ENCODE measurements at places on chromosomes 12 and 14.
A peak's percentile ranks its signal among the peaks of the same experiment; 100 is the strongest.

- DNase-seq, result peak; percentile 23
Measured at GRCh38 chr12:95216711-95217376, 423 bp downstream of the FGD6 start.

DNA sequence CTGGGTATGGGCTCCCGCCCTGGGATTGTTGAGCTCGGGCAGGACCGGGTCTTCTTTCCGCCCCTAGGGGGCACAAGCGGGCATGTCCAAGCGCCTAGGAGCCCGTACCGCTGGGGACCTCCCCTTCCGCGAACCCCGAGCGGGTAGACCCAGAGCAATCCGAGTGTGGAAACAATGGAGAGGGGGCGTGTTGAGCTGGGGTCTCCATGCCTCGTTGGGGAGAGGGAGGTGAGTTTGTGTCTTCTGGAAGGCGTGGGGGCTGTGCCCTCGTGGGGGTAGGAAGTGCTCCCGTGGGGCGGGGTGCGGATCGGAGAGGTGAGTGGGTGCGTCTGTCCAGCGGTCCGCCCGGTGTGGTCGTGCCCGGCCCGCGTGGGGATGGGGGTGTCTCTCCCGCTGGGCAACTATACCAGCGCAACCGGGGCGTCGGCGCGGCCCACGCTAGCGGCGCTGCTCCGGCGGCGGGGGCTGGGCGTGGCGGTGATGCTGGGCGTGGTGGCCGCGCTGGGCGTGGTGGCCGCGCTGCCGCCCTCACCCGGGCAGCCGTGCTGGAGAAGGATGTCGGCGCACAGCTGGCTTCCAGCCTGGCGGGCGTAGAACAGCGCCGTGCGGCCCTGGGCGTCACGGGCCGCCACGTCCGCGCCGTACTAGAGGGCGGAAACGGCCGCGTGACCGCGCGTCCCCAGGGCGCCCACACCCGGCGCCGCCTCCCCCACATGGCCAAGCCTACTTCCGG is 12.2 kb downstream of the AGAP2 start:
- peak; percentile 48 for DNase-seq

DNA sequence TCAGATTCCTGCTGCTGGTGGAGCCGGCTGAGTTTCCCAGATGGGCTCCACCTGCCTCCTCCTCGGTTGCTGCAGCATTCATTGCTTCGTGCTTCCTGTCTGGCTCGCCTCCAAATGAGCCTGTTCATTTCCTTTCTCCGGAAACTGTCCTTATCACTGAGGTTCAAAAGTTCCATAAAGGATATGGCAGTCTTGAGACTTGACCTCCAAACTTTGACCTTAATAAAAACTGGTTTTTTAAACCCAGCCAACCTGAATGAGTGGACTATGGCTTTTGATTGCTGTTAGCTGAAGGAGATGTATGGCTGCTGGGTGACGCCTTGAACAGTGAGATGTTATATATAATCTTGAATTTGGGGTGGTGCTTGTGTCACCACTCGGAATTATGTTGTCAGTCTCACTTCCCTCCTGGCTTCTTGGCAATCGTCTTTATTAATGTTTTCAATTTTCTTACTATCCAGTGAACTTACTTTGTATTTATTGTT is 62.7 kb downstream of the RASSF3 start:
- DNase-seq, result peak; percentile 50

DNA sequence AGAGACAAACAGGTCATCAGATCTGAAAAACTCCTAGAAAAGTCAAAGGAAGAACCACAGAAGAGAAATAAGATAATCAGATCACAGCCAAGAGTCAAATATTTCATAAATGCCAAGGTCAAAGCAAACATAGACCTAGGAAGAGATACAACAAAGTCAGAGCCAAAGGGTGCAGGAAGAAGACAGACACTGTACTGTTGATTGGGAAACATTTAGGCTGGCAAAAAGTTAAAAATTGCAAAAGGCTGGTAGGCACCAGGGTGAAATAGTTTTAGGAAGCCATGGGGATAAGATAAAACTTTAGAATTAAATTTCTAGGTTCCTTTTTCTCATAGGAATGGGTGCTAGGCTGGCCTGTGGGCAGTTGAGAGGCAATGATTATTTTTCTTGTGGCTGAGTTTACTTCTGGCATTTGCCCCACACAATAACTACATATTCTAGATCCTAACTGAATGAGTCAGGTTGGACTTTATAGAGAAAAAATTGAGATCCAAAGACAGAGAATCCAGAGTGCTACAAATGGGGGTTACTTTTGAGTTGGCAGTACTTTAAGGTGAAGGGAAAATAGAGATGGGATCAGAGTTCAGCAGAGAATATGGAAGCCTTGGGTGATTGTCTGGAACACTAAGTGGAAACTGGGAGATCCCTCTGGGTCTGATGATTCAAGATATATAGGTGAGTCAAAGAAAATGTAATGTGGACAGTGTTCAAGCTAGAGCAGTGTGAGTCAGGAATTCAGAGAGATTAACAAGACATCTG is 215.5 kb downstream of the C12orf50 start:
- no peak for DNase-seq

GRCh38 chr12:104910196-104910840 is 47.8 kb downstream of the SLC41A2 start:
- DNase-seq, result no peak

DNA sequence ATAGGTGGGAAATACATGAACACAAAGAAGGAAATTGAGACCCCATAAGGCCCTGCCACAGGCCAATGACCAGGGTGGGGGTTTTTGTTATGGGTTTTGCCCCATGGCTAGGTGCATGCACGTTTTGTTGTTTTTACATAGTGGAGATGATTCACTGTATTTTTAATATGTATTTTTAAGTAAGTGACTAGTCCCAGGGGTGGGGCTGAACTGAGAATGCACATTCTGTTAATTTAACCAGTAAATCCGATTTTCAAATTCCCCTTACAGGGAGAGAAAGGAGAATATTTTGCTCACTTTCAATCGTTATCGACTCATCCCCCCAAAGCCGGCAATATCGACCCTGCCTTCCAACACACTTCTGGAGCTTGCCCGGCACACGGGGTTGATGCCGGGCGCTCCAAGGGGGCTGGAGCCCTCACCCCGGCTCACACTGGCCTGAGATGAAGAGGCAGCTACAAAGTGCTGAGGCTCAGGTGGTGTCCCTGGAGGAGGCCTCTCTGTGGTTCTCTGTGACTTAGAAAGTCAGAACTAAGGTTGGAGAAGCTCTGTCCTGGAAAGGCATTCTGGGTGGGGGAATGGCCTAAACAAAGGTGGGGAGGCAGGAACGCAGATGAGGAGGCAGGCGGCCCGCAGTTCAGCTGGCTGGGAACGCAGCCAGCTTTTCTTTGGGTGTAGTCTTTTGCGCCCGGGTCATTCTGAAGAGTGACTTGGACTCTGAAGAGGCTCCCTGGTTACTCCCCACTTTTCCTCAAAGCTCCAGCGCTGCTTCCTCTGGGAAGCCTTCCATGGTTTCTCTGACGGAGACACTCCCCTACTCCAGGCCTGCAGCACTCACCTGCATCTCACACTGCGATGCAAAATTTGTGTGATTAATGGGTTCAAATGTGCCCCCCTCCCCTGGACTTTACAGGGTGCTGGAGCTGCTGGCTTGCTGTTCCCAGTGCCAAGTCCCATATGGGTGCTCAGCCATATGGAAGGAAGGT is 50.7 kb upstream of the DLK1 start:
- DNase-seq, result no peak

DNA sequence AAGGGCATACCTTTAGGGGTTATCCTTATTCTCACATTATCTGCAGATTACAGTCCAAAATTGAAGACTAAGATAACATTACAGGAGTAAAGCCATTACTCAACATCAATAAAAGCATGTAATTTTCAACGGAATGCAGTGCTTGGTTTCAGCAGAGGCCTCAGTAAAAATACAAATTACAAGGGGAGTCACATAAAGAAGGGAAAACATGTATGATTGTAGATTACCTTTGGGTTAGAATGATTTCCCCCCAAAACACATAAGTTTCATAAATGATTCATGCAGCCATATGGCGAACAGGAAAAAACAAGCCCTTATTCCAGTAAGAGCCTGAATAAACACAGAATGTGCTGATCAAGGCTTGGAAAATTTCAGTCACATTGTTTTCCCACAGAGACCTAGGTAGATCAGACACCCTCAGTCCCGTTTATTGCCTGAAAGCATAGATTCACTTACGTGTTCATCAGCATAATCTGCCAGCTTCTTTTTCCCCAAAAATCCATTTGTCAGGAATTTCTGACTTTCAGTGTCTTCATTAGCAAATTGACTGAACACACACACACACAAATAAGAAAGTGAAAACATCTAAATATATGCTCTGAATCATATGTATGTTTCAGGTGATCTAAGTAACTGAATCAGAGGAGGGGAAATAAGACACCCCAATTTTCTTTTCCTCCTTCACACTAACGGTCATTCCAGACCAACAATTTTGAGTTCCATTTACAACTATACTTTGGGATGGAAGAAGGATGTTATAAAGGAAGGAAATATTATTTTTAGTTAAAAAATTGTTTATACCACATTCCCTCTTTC is 37.5 kb downstream of the SLC38A4 start:
- no peak for DNase-seq

DNA sequence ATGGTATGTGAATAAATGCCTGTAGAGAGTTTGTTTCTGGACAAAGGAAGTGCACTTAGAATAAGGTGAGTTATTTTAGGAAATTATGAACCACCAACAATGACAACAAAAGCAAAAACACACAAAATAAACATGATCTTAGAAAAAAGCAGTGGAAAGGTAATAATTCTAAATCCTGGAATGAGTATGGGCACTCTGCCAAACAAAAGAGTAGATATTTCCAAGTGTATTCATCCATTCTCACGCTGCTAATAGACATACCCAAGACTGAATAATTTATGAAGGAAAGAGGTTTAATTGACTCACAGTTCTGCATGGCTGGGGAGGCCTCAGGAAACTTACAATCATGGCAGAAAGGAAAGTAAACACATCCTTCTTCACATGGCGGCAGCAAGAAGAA is 269.3 kb upstream of the NPAS3 start:
- no peak for DNase-seq

GRCh38 chr12:106302401-106303201 is at the start of gene TCP11L2:
Gene TCP11L2, plus strand, starts transcription at chr12:106302733. Its CDS starts 8,343 bp downstream, at chr12:106311076.
- DNase-seq, result peak; percentile 92

DNA sequence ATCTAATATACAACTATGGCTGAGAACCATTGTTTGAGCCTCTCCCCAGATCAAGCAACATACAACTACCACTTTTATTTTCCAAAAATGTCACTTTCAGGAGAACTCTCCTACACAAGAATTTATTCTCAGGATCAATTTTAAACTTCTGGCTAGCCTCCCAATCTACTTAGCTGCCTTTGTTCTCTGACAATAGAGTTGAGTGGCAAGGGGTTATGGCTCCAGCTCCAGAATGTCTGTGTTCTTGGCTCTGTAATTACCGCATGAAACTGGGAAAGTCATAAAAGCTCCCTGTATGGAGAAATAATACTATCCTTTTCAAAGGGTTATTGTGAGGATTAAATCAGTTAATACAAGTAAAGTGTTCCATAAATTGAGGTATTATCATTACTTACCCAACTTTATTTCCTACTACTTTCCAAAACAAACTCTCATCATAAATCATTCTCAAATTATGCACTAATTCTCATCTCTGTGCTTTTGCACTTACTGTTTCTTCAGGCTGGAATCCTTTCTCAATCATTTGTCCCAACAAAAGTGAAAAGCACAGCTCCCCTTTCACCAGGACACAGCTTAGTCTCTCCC is 121.9 kb downstream of the GARIN6 start:
- DNase-seq, result no peak

DNA sequence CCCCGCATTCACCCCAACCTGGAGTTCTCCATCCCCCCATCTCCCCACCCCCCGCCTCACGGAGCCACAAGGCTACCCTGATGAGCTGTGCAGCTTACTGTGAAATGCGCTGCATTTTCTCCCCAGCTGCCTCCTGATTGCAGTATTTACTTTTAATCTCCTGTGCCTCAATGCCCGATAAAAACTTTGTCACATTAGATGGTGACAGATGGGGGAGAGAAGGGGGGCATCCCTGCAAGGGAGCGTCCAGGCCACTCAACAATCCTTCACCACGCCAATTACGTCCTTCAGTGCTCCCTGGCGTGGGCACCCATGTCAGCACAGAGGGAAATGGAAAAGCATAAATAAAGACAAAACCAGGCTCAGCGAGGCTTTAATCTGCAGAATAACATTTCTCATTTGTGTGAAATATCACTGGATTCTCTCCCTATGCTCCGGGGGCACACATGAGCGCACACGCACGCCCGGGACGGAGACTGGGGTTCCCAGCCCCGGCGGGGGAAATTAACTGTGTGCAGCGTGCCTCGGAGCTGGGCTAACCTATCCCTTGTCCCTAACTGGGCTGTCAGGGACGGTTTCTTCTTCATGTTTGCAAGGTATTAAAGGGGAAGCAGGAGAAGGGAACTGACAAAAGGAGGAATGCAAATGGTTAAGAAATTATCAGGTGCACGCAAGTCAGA is 186.7 kb upstream of the VASH1 start:
- no peak for DNase-seq

DNA sequence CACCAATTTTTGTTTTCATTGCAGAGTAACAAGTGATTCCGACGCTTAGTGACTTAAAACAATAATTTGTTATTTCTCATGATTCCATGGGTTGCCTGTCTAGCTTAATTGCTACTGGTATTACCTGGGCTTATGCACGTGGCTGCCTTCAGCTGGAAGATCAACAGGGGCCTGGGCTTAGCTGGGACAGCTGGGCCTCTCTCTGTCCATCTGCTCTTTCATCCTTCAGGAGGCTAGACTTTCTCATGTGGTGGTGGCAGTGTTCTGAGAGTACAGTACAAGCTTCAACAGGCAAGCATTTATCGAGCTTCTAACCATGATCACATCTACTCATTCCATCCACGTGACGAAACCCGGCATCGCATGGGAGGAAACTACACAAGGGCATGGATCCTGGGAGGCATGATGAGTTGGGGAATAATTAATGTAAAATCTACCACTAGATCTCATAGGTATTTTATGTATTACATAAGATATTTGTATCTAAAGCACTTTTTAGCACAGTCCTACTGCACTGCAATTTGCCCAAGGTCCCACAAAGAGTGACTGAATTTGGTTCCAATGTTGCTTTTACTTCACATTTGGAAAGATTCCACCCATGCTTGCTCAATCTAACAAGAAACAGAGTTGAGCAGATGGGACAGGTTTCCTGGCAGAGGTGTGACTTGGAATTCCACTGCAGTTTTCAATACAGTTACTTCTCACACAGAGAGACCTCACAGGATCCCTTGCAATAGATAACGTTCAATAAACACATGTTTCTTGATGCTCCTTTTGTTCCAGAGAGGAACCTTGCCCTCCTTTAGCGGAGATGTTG is 153.1 kb upstream of the FRMD6 start:
- DNase-seq, result no peak

DNA sequence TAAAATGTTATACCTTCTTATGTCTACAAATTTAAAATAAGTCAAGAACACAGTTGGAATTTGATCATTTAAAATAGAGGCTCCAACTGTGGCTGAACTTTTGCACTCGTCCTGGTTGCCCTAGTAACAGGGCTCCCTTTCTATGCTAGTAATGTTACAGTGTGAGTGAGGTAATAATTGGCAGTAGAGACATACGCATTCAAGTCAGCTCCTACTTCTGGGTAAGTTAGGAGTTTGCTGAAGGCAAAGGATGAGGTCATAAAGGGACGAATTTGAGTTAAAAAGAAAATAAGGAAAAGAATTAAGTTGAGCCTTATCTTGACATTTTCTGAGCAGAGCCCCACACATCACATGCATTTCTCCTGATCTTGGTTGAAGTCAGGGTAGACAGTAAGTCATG is 129.1 kb downstream of the TMEM117 start:
- DNase-seq, result no peak
